Memory B cell (primary cell): ENCODE measurements at places on chromosomes 7 and 10.

GRCh38 chr10:50552771-50553535 is 70.8 kb downstream of the SGMS1 start:
- no peak for DNase-seq

DNA sequence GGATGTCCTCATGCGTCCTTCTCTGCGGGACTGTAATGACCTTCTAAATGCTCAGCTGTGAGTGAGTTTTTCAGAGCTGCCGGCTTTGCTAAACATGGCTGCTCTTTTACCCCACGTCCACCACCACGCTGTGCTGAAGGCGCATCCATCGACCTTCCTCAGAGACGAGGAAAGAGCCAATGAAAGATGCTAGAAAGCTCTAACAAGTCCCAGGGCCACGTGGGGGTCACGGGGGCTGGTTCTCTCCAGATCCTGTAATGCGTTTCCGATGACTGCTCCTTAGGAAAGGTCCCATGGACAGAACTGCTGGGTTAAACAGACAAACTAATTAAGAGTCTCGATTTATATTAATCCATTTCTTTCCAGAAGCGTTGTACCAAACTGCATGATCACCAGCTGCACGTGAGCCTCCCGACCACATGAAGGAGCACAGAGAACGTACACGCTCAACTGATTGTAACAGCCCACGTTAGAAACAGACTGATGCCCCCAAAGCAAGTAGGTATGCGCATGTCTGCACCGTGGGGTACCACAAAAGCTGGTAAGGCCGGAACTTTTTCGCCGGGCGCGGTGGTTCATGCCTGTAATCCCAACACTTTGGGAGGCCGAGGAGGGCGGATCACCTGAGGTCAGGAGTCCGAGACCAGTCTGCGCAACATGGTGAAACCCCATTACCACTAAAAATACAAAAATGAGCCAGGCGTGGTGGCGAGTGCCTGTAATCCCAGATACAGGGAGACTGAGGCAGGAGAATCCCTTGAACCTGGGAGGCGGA is 109.6 kb downstream of the TCERG1L start:
- no peak for DNase-seq

DNA sequence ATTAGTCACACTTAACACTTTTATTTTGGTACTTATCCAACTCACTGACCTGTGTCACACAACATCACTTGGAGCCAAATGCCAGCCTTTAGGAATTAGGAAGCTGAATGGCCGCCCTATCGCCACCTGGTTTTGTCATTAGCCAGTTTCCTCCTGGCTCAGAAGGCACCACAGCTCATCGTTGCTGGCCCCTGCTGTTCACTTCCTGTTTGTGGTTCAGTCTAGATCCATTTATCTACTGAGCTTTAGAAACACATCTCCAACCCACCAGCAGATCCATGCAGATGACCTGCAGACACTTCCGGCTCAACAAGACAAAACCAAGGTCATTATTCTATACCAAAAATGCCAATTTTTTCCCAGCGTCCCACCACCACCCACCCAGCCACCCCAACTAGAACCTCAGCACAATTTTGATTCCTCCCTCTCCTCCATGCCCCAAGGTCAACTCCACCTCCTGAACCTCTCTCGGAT is 193.5 kb upstream of the NEBL start:
- DNase-seq = no peak

GRCh38 chr10:44370731-44371248 is 14.1 kb downstream of the CXCL12 start:
- no peak for DNase-seq

GRCh38 chr7:95725205-95725604 is 47.1 kb upstream of the DYNC1I1 start:
- DNase-seq = no peak

- no peak for DNase-seq
Observed at GRCh38 chr10:69398466-69398865, 18.3 kb downstream of the TACR2 start.

- DNase-seq = no peak
Observed at GRCh38 chr10:62926407-62926806, 110.2 kb upstream of the EGR2 start.

DNA sequence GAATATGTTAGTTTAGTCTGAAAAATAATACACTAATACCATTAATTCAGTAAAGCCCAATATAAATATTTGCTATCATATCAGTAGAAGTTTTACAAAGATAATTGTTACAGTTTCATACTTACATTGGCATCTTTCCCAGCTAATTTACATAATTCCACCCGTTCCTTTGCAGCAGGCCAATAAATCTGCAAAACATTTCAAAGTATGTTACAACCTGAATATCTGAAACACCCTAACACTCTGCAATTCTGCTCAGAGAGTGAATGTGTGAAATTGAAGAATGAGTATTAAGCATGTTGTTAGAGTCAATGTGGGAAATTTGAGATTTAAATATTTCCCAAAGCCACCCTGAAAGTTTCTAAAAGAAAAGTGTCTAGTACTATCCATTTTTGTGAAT is 105.5 kb downstream of the SEMA3D start:
- no peak for DNase-seq

- no peak for DNase-seq
Observed at GRCh38 chr7:56471811-56472210, 355.6 kb upstream of the NUPR2 start.

DNA sequence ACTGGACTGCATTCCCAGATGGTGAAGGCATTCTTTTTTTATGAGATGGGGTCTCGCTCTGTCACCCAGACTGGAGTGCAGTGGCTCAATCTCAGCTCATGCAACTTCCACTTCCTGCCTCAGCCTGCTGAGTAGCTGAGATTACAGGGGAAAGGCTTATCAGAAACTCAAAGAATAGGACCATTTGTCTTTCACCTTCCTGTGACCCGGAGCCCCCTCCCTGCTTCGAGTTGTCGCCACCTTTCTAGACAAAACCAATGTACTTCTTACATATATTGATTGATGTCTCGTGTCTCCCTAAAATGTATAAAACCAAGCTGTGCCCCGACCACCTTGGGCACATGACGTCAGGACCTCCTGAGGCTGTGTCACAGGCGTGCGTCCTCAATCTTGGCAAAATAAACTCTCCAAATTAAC is 1.8 kb upstream of the METTL27 start:
- DNase-seq = no peak

DNA sequence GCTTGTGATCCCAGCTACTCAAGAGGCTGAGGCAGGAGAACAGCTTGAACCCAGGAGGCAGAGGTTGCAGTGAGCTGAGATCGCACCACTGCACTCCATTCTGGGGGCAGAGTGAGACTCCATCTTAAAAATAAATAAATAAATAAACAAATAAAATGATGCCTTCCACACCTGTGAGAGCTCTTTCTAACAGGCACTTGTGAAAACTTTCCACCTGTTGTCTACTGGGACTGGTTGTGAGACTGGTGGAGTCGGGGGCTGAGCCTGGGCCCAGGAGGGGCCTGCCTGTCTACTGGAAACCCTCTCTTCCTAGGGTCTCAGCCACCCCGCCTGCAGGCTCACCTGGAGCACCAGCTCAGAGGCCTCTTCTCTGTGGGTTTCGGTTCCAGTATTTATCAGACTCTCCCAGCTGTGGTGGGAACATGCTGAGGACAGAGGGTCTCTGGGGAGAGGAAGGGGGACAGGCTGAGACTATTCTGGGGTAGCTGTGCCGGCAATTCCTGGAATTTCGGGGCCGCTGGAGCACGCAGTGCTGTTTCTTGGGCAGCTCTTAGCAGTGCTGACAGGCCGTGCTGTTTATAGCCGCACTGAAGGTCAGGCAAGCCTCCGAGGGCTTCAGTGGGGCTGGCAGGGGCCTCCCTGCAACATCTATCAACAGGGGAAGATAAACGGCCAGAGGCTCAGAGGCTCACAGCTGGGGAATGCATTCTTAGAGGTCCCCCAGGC is 3.8 kb downstream of the LDB3 start:
- DNase-seq = no peak
